ENCODE measurements at places on chromosomes 6 and 20.

DNA sequence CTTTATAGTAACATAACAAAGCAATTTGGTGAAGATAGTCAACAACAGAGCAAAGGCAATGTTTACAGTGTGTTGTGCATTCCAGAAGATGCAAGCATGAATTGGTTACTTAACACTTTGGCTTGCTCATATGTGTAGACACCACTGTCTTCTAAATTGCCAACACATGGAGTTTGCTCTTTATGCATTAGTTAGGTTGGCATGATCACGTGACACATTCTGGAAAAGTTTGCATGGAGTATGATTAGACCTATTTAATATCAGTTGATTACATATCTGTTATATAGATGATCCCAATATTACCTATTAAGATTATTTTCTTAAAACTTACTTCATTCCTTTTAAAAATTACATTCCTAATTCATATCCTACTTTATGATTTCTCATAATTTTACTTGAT is 197.6 kb downstream of the RIMS1 start:
- no peak for DNase-seq

DNA sequence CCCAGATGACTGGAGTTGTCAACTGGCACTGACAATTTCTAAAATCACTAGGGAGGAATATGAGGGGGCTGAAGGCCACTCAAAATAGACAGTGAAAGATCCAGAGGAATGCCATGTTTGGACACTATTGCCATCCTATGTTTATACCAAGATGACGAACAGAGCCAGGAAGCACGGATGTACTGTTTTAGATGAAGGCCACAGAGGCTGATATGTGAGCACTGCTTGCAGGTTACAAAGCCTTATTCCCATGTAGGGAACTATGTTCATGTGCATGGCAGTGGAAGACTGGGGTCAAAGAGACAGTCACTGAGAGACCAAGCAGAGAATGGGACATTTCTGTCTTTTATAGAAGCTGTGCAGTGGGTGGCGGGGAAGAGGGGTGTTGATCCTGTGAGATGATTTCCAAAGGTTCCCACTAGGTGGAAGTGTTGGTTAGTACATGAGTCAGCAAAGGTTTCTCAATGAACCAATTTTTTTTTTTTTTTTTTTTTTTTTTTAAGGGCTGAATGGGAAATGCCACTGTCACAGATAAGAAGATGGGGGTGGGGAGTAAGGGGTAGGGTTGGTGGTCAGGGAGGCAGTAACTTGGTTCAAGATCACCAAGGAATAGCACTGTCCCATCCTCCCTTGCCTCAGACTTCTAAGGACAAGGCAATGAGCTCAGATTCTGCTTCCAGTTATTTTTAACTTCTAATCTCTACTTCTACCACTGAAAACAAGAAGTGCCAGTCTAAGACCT is 46.7 kb upstream of the MOCS1 start:
- DNase-seq = peak; percentile 51

- no peak for DNase-seq
Measured at GRCh38 chr6:43532201-43532600, 15.3 kb downstream of the POLR1C start.

- DNase-seq = no peak
Measured at GRCh38 chr6:43743682-43744381, 26.2 kb upstream of the VEGFA start.

GRCh38 chr6:35481226-35481625 is 13.0 kb downstream of the RPL10A start:
- DNase-seq = no peak

- no peak for DNase-seq
Measured at GRCh38 chr20:48599748-48600469, 227.9 kb downstream of the PREX1 start.

DNA sequence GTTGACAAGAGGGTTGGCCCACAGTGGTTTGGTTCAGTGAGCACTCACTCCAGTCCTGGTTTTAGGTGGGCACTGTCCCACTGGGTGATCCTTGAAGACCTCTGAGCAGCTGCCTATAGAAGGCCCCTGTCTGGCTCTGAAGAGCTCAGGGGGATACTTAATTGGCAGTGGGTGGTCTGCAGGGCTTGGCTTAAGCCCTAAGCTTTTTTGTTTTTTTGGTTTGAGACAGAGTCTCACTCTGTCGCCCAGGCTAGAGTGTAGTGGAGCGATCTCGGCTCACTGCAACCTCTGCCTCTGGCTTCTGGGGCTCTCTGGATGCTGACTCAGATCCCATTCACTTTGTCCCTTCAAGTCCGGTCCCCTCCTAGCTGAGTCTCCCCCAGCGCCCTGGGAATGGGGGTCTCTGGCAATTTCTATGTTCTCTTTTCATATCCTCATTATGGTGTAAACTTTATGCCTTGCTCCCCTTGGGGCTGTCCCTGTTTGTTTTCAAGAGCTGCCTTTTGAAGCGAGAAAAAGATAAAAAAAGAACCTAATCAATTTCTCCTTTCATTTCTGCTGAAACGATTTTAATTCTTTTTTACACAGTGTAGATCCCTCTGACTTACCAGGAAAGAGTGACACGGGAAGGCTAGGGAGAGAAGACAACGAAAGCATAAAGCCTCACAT is 12.2 kb upstream of the KCNG1 start:
- no peak for DNase-seq

- DNase-seq = no peak
Measured at GRCh38 chr6:36815962-36816735, 23.1 kb downstream of the CPNE5 start.

GRCh38 chr6:130547723-130548122 is 181.9 kb downstream of the TMEM200A start:
- no peak for DNase-seq

DNA sequence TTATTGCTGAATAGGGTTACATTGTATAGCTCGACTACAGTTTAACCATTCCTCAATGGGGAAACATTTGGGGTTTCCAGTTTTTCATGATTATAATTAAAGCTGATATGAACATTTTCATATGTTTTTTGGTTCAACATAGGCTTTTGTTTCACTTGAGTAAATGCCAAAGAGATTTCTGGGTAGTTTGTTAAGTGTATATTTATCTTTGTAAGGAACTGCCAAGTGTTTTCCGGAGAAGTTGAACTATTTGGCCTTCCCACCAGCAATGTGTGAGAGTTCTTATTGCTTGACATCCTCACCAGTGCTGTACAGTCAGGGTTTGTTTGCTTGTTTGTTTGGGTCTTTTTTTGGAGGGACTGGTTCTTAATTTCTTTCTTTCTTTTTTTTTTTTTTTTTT is 83.7 kb upstream of the RALY start:
- DNase-seq = no peak

- no peak for DNase-seq
Measured at GRCh38 chr20:58633161-58634053, 17.7 kb upstream of the STX16 start.

- DNase-seq = no peak
Measured at GRCh38 chr6:1696463-1696850, 86.7 kb downstream of the FOXC1 start.

DNA sequence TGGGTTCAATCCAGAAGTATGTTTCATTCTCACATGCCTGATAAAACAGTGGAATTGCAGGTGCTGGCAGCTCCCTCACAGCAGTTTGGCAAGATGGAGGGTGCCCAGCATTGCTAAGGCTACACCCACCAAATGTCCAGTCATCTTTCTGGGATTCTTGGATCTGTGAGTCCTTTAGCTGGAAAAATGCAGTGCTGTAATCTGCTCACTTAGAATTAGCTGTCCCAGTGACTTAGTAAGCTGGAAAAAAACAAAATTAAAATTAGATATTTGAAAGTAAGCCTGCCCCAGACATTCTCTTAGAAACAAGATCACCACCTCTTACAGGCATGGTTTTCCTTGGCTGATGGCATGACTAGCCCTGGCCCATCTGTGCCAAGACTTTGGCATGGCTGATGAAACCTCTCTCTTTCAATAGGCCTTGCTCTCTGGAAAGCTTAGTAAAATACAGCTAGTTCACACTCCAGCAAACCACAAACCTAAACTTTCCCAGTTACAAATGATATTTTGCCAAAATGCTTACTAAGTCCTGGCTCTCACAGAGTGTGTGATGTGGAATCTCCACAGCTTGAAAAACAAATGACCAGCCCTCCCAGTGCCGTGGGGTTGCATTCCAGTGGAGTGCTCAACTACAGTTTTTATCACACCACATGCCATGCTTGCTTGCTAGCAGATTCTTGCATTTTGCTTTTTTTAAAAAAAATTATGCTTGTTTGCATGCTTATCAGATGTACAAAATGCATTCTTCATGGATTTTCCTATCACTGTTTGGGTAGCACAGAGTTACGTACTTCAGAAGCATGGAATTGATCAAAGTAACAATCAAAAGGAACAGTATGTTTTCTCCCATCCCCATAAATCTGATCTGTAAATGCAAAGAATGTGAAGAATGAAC is 261.5 kb downstream of the EYA4 start:
- DNase-seq = peak; percentile 2

DNA sequence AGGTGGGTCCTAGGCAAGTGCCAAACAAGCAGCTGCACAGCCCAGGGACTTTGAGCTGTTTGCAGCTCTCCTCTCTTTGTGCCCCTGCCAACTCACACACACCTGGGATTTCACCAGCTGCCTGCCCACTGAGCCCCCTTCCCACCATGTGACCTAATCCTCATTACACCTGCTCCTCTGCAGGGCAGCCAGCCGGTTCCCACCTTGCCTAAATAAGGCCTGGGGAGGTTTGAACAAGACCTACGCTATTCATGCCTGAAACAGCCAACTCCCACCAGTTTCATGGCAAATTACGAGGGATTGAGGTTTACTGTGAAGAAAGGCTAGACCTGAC is 92.6 kb upstream of the SOX4 start:
- no peak for DNase-seq

DNA sequence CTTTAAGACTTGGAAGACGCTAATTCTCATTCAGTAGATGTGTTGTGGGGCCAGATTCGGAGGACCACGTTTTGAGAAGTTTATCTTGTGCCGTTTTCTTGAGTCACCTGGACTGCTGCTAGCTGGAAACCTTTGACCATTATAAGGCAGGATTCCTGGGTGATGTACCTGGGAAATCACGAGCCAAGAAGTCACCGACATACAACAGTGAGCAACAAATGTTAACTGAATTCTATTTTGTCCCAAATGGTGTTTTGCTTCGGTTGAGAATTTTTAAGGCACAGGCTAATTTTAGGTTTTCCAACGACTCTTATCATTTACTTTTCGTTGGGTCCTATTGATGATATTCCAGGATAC is 93.4 kb upstream of the BTN3A2 start:
- no peak for DNase-seq

- no peak for DNase-seq
Measured at GRCh38 chr6:160032538-160032937, 63.7 kb downstream of the IGF2R start.

- DNase-seq = no peak
Measured at GRCh38 chr6:24824142-24824938, 25.6 kb upstream of the ARMH2 start.

GRCh38 chr6:37693079-37693478 is 4.6 kb downstream of the MDGA1 start:
- no peak for DNase-seq

GRCh38 chr6:89630488-89630887 is 8.1 kb downstream of the LYRM2 start:
- DNase-seq = no peak

DNA sequence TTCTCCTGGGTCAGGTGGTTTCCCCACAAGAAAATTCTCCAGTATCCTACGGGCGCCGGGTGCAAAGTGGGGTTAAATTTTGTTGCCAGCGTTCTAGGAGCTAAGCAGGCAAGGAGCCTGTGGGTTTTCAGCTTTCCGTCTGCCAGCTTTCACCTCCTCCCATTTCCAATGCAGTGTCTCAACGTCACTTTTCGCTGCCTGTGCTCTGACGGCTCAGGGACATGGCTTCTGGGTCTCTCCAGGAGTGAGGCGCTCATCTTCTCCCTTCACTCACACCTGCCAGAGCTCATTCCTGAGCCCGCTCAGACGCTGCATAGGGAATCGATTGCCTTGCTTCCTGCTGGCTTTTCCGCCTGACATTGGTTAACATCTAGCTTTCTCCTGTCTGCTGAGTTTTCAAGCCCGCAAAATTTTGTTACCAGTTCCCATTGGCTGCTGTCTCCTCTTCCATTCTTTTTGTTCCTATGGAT is 7.3 kb upstream of the NAA20 start:
- DNase-seq = no peak

GRCh38 chr6:153949616-153950015 is 89.4 kb upstream of the OPRM1 start:
- no peak for DNase-seq

GRCh38 chr20:57650756-57651483 is 30.7 kb upstream of the ZBP1 start:
- DNase-seq = no peak

GRCh38 chr6:15527838-15528617 is 134.8 kb downstream of the DTNBP1 start:
- DNase-seq = peak; percentile 28

All from ACHN (cell line).